ENCODE measurements at places on chromosomes 5 and 9.
A peak's percentile ranks its signal among the peaks of the same experiment; 100 is the strongest.

- DNase-seq = no peak
Observed at GRCh38 chr9:10232352-10232930, 380.4 kb downstream of the PTPRD start.

GRCh38 chr5:151574444-151574996 lies 16.6 kb downstream of the FAT2 start:
- DNase-seq = no peak

- no peak for DNase-seq
Observed at GRCh38 chr5:55154873-55155272, 5.1 kb upstream of the GPX8 start.

DNA sequence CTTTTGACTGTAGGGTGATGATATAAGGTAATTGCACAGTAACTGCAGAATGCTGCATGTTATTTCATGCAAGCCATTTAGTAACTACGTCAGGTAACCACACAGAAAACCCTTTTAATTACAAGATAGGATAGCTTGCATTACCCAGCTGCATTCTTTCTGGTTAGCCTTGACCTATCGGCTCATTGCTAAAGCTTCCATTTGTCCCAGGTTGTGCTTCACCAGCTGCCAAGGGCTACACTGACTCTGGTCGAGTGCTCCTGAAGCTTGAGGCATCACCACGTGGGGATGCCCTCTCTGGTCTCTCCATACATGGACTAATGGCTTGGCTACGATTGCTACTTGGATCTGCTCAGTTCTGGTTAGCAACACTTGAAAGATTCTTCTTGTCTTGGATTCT lies 81.1 kb upstream of the SLC12A2 start:
- no peak for DNase-seq

DNA sequence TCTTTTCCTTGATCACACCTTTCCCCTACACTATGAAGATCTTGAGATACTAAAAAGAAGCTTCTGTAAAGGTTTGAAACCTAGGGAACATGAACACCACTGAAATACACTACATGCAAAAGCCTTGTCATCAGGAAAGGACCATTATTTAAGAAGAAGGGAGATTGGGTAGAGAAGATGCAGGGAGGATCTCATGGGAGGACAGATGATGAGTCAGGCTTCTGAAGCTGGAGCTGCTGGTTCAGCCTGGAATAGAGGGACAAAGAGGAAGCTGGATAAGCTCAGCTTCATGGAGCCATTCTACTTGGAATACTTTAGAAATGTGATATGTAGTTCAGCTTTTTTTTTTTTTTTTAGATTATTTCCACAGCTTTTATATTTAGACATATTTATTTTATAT lies 169.8 kb downstream of the MAN2A1 start:
- DNase-seq = no peak

GRCh38 chr9:124012368-124013301 lies 1.1 kb downstream of the LHX2 start:
- no peak for DNase-seq

DNA sequence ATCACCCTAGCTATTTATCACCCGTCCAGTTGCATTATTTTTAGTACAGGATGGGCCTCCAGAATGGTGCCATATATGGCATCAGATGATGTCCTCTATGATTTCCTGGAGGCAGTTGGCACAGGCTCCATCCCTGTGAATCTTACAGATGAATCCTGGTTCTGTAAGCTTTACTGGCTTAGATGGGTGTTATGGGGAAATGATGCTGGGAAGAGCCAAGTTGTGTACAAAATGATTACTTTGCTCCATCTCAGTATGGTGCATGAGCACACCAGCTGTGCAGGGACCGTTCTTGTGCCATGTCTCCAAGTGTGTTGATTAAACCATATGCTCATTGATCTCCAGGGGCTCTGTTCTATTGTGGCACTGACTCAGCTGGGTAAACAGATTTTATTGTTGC lies 755.7 kb downstream of the TLR4 start:
- no peak for DNase-seq

DNA sequence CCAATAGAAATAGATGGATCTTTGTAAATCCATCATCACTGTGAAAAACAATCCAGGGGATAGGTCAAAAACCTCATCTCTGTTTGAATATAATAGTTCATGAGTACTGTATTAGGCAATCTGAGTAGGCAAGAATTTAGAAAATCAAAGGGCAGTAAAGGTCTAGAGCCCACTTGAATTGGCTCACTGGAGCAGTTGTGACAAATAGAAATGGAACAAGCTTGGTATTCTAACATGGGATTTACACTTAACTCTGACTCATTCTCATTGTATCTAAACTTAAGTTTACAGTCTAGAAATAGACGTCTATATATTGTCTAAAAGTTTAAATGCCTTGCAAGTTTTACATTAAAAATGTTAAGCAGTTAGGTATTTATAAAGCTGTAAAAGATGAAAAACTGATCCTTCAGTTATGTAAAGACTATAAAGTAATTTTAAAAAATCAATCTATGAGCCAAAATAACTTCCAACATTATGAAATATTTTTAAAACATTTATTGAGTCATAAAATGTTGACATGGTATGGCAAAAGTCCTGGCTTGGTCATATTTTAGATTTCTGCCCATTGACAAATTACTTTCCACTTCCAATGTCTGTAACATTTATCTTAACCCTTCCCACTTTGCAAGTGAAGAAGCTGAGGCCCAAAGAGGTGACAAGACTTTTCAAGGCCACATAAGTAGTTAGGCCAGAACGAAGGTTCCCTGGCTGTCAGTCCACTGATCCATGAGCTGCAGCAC lies 203.7 kb upstream of the NREP start:
- DNase-seq = no peak

DNA sequence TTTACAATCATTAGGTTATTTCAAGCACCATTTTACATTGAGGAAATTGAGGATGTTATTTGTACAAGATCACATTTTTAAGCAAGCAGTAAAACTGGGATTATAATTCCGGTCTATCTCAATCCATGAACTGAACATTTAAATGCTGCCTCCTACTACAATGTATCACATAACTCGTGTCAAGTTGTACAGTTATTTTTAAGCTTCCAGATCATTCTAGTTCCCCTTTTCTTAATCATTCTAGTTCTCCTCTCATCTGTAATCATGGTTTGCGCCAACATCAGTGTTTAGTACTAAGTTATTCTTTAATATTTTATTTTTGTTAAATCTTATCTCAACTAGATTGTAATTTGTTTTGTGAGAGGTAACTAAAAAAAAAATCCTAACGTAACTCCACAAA lies 2.4 kb upstream of the UHRF2 start:
- no peak for DNase-seq

GRCh38 chr9:2362150-2362549 lies 259.4 kb upstream of the VLDLR start:
- no peak for DNase-seq

GRCh38 chr9:89675058-89675742 lies 70.4 kb downstream of the GADD45G start:
- DNase-seq = no peak

DNA sequence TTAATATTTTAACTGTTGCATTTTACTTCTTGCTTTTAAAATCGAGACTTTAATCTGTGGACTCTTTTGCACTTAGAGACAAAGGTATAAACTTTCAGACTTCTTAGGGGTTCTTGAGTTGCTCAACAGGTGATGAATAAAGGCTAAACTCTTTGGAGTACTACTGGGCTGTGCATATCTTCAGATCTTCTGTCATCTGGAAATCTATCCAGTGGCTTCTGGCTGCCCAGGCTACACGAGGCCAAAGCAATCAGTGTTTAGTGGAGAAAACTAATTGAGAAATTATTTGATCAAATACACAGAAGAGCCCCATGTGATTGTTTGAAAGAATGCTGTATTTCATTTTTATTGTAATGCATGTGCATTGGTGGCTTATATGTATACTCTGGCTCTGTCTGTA lies 146.1 kb downstream of the PBX3 start:
- no peak for DNase-seq

- no peak for DNase-seq
Observed at GRCh38 chr9:98230789-98231188, 24.7 kb downstream of the TBC1D2 start.

DNA sequence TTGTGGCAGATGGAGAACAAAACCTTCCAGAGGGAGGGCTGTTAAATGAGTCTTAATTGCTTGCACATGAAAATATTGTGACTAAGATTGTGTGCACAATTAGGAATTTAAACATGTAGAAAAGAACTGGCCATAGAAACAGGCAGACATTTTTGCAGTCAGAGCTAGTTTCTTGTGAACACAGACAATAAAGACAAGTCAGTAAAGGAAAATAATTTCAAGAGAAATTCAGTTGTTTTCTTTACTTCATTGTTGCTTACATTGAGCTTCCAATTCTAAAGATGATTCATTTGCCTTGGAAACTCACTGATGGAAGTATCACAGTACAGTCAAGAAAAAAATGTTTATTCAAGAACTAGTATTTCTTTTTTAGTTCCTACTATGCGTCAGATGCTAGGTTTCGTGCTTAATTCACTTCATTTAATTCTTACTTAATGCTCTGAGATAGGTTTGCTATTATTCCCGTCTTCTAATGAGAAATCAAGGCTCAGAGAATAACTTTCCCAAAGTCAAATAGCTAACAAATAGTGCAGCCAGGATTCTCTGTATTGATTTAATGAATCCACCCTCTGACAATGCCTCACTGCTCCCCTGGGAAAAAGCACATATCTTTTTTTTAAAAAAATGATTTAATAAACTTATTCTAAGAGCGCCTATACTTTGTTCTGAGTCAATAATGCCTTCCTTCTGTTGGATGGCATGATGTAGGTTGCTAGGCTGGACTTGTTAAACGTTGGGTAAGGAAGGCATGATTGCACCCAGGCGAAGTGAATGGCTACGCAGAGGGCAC lies 581.4 kb downstream of the RAB3C start:
- DNase-seq = peak; percentile 26

- DNase-seq = no peak
Observed at GRCh38 chr5:997711-998110, 10.9 kb upstream of the NKD2 start.

DNA sequence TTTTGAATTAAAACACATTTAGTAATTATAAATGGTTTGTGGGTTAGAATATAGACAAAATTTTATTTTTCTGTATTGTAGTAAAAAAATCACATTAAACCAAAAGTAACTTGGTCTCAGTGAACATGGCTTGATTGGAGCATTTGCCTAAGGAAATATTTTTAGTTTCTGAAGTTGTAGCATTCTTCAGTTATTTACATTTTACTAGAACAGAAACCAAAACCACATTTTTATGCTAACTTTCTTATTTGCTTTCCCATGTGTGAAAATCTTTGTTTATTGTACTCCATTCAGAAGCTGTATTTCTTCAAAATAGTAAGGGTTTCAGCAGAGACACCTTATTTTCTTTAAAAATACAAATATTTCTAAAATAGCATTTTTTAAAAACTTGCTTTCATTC lies 129.9 kb downstream of the SGCD start:
- DNase-seq = no peak

- no peak for DNase-seq
Observed at GRCh38 chr9:134267305-134267880, 58.9 kb upstream of the RXRA start.
